ENCODE measurements at places on chromosomes 3 and 15. TPM values are rescaled to one million over a fixed set of nuclear protein-coding genes. Genes with fewer than 3 reads are reported as not detected.

Gene AGTR1
- total RNA-seq = not detected

Gene HCLS1
- 332 TPM for total RNA-seq

Gene ADCY5
- not detected for total RNA-seq

Gene STAB1
- not detected for total RNA-seq

Gene MAP6D1
- 0.58 TPM for total RNA-seq

Gene MYO5C
- 1.5 TPM for total RNA-seq

Gene MYEF2
- 22.6 TPM for total RNA-seq

Gene IL5RA
- total RNA-seq = not detected

Gene STARD5
- 6.6 TPM for total RNA-seq

Gene TMEM158
- total RNA-seq = not detected

Gene PLSCR2
- not detected for total RNA-seq

Gene RHOA
- total RNA-seq = 434 TPM

Gene SH3GL3
- total RNA-seq = not detected

Gene IGSF10
- not detected for total RNA-seq

Gene GOLGA8G
- not detected for total RNA-seq

Gene ASB14
- total RNA-seq = not detected

Gene SMCO1
- total RNA-seq = not detected

Gene C3orf49
- not detected for total RNA-seq

Gene LIPH
- not detected for total RNA-seq

Gene MKRN2OS
- not detected for total RNA-seq

Gene CRTC3
- total RNA-seq = 101 TPM

Gene MST1R
- total RNA-seq = 3.0 TPM

Gene CSPG4
- total RNA-seq = 0.02 TPM

Gene PPM1L
- total RNA-seq = 4.9 TPM

Gene SLC24A5
- total RNA-seq = not detected

Gene DYNC1LI1
- total RNA-seq = 24.3 TPM

Gene LINGO1
- not detected for total RNA-seq

Gene ANKUB1
- total RNA-seq = not detected

Gene GOLGA8S
- total RNA-seq = 0.10 TPM

Gene SLC22A13
- 0.50 TPM for total RNA-seq

Gene CAPN7
- 30.5 TPM for total RNA-seq

Gene NPAP1
- total RNA-seq = not detected

Gene SPATA12
- total RNA-seq = not detected

Gene CKMT1A
- total RNA-seq = not detected

Gene SOX2
- total RNA-seq = not detected

Gene KNG1
- not detected for total RNA-seq

Gene IQCF5
- total RNA-seq = not detected
